M059J (cell line): ENCODE measurements at places on chromosomes 3 and 15.

DNA sequence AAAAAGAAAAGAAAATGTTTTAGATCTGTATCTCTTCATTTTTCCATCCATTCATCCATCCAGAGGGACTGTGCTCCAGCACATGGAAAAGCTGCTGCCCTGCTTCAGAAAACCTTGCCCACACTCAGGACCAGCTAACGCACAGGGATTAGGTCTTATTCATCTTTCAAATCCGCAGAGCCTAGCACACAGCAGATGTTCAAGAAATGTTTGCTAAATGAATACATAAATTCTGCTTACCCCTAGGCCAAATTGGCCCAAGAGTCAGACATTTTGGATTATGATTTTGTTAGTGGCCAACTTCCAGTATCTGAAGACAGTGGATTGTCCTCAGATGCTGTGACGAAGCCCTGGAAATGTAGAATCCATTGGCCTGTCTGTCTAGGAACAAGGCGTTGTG, 71.4 kb downstream of the GHSR start:
- no peak for DNase-seq

DNA sequence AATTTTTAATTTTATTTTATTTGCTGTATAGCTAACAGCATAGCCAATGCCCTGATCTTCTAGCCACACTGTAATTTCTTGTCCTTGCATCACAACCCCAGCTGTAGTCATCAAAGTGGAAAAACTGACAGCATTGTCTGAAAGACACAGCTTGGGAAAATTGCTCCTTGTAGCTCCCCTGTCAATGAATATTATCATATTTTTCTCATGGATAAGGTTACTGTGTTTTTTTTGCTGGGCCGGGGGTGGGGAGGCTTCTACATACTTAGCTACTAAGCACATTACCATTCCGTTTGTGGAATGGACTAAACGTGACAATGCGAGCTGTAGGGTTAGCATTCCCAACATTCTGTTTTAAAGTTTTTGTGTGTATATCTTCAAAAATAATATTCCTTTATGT, 381.3 kb downstream of the TIGIT start:
- DNase-seq = no peak

DNA sequence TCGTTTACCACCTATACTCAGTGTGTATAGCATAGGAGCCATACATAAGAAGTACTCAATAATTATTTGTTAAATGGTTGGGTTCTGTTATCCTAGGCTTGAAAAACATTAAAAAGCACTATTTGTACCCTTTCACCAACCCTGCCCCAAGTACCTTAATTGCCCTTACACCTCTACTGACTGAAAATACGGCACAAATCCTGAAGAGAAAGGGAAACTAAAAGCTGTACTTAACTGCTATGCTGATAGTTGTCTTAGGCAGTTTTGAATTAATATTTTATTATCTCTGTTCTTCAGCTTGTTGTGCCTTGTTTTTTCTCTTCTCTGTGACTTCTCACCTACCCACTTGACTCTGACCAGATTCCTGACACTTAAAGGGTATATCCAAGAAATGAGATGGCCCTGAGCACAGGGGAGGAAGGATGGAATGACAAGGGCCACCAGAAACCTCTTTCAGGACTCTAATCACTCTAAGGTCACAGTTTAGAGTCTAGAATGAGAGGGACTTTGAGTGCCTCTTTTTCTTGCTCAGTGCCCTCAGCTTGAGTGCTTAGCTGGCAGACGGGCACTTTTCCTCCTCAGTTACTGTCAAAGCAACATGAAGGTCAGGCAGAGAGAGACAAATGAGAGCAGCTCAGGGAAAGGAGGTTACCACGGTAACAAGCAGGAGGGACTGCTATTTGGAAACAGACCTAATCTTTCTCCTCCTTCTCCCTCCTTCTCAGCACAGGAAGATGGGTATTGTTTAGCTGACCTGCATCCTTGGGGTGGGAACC, 136.5 kb downstream of the ZNF609 start:
- peak; percentile 72 for DNase-seq

- DNase-seq = no peak
Observed at GRCh38 chr3:25728101-25728500, 55.1 kb downstream of the NGLY1 start.

DNA sequence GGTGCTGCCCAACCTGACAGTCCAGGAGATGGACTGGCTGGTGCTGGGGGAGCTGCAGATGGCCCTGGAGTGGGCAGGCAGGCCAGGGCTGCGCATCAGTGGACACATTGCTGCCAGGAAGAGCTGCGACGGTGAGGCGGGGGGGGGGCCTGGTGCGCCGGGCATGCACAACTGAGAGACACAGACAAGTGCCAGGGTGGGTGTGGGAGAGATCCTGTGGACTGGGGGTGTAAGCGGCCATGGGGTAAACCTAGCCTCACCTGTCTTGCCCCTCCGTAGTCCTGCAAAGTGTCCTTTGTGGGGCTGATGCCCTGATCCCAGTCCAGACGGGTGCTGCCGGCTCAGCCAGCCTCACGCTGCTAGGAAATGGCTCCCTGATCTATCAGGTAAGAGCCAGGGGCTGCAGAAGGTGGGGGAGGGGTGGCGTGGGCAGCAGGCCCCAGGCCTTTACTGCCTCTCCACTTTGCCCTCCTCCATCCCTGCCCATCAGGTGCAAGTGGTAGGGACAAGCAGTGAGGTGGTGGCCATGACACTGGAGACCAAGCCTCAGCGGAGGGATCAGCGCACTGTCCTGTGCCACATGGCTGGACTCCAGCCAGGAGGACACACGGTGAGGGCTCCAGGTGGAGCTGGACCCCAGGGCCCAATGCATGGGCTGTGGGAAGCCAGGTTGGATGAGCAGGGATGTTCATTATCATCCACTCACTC, 3.3 kb downstream of the CHRD start:
- DNase-seq = no peak

- no peak for DNase-seq
Observed at GRCh38 chr3:71444861-71445259, 138.7 kb downstream of the FOXP1 start.

DNA sequence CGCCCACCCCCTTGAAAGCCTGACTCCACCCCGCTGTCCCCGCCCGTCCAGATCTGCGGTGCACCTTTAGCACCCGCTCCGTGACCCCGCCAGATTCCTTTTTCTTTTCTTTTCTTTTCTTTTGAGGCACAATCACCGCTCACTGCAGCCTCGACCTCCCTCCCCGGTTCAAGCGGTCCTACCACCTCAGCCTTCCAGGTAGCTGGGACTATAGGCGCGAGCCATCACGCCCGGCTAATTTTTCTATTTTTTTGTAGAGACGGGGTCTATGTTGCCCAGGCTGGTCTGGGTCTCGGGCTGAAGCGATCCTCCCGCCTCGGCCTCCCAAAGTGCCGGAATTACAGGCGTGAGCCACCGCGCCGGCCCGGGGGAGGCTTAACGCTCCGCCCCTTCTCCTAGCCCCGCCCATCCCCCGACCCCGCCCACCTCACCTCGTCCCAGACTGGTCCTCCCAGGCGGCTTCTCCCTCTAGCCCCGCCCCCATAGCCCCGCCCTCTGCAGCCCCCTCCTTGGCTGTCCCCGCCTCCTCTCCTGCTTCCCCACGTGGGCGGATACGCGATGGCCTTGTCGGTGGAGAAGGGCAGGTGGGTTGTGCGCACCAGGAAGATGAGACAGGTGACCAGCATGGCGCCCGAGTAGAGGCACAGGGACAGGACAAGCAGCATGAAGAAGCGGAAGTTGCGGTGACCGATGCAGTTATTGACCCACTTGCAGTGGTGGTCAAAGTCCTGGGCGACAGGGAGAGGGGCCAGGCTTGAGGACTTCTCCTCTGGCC, 3.2 kb downstream of the ZDHHC19 start:
- no peak for DNase-seq

- peak; percentile 93 for DNase-seq
Observed at GRCh38 chr3:106376016-106376570, 507.3 kb upstream of the CBLB start.

- DNase-seq = no peak
Observed at GRCh38 chr3:10274601-10275000, 18.1 kb downstream of the GHRL start.

DNA sequence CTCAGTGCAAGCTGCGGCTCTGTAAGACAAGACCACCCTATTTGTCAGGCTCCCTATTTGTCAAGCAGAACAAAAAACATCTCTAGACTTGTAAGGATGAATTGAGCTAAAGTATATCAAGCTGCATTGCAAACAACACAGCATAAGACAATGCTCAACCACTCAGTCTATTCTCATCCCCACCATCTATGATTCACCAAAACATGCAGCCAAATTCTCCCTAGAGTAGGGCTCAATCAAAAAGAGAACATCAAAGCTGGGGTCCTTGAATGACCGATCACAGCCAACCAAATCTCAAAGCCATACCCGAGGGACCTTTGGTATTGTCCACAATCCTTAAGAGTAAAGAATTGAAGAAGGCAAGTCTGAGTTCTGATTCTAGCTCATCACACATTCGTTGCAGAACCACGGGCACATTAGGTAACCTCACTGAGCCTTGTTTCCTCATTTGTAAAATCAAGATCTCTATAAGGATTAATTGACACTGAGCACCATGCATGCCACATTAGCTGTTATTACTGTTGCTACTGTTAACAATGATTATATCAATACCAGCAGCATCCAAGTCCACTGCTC, 31.2 kb downstream of the RFTN1 start:
- DNase-seq = no peak

- peak; percentile 80 for DNase-seq
Observed at GRCh38 chr15:74384881-74385643, 17.6 kb upstream of the CYP11A1 start.

DNA sequence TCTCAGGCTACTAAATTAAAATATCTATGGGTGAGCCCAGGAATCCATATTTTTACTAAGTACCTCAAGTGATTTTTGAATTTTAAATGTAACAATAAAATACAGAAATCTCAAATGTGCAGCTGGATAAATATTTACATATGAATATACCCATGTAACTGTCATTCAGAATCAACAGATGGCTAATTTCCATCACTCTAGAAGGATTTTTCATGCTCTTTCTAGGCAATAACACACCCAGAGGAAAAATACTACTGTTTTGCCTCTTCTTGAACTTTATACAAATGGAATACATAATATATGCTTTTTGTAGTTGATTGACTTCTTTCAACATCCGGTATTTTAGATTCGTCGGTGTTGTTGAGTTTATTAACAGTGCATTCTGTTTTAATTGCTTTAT, 601.3 kb upstream of the NECTIN3 start:
- no peak for DNase-seq

DNA sequence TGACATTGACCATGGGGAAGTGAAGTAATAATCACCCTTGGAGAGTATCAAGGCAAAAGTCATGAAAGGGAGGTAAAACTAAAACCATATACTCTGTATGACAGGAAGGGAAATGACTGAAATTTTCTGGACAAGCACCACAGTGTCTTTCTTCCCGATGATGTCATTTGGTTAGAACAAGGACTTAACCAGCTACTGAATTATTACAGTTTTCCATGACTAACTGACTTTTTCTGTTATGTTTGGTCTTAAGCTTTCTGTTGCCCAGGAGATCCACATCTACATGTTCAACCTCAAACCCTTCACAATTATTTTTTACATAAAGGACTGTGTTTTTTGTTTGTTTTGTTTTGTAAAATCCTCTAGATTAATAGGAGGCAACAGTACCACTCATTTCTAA, 191.9 kb upstream of the IL12A start:
- DNase-seq = peak; percentile 99

- no peak for DNase-seq
Observed at GRCh38 chr3:113719294-113719693, 22.9 kb upstream of the USF3 start.

- DNase-seq = no peak
Observed at GRCh38 chr3:36519682-36520081, 139.4 kb downstream of the STAC start.

DNA sequence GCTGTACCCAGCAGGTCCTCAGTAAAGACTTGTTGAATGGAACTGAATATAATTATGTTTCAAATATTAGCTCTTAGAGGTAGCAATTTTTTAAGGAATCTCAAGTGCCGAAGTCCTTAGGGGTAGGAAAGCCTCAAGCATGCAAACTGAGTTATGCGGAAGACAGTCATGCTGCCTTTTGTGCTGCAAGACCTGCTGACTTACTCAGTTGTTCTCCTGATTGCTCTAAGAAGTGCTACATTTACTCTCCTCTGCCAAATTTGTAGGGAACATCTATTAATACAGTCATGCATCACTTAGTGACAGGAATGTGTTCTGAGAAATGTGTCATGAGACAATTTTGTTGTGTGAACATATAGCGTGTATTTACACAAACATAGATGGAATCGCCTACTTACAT, 325.6 kb upstream of the AZI2 start:
- no peak for DNase-seq

DNA sequence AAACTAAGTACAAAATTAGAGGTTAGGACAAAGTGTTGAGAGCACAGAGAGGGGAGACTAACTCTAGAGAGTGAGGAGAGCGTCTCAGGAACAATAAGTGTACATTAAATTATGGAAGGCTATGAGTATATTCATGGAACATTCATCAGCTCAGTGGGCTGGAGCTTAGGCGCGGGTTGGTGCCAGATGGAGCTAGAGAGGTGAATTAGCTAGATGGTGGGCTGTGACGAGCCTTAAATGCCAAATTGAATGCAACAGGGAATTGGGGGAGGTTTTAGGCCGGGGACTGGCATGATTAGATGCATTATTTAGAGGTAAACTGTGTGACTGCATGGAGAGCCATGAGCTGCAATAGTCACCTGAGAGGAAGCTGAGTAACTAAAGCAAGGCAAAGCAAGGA, 97.1 kb downstream of the TMEM108 start:
- no peak for DNase-seq

DNA sequence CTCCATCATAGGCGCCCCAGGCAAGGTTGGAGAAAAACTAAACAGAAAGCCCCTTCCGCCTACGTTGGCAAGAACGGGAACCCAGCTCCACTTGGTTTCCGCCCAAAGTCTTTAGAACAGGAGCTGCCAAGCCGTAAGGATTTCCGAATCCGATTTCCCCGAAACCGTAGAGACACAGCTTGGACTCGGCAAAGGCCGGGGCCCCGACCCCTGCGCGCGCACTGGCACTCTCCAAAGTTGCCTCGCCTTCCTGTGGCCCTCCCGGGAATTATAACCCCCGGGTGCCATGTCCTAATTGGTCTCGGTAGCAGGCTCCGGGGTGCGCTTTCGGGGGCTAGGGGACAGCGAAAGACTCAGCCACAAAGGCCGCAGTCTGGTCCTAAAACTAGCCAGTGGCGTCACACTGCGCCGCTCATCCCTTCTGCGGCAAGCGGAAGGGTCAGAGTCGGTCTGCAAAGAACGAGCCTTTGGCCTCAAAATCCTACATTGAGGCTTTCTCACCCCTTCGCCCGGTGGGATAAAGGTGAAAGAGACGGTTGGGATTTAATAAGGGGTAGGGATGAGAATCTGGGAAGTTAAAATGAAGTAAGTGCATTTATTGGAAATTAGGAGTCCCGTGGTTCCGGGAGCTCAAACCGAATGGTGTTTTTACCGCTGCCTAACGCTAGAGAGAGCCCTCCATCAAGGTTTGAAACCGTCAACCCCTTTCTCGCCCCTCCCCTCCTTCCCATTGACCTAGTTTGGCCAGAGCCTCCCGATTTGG, 6.8 kb downstream of the BCL6 start:
- peak; percentile 95 for DNase-seq

- DNase-seq = peak; percentile 18
Observed at GRCh38 chr15:36844534-36844998, 255.8 kb downstream of the MEIS2 start.

- DNase-seq = no peak
Observed at GRCh38 chr15:87121336-87121735, 1041.7 kb downstream of the AGBL1 start.
